Cardiac septum (tissue), 1 donor: ENCODE measurements at places on chromosomes 3 and 15. TPM values are rescaled to one million over a fixed set of nuclear protein-coding genes. Genes with fewer than 3 reads are reported as not detected.

DNA sequence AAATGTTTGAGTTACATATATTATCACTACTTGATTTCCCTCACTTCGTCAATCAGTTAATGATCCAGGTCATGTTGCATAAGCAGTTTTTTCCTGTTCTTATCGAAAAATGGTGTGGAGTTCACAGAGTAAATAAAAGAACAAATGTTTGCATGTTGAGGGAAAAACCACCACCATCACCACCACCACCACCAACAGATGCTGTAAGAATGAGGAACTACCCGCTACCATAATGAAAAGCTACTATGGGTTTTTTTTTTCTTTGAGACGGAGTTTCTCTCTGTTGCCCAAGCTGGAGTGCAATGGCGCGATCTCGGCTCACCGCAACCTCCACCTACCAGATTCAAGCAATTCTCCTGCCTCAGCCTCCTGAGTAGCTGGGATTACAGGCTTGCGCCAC lies 27.6 kb downstream of the RUBCN start:
- DNase-seq = no peak

GRCh38 chr15:29430831-29431230 lies 161.2 kb upstream of the NSMCE3 start:
- DNase-seq = no peak

GMNC gene
- 0.19 TPM for total RNA-seq

PDCD7 gene
- 17.4 TPM for total RNA-seq

SLC15A2 gene
- total RNA-seq = 0.92 TPM

NTRK3 gene
- total RNA-seq = 3.7 TPM

GRCh38 chr3:184523825-184524615 lies 37.6 kb upstream of the EPHB3 start:
- DNase-seq = no peak

GRCh38 chr15:101425787-101426365 lies 63.6 kb downstream of the PCSK6 start:
- DNase-seq = no peak
